ENCODE measurements at places on chromosomes 6 and 20.

GRCh38 chr6:27052731-27053082 is 194.8 kb upstream of the PRSS16 start:
- no peaks in the 10 kb centered on the region for H3K36me3 ChIP-seq
- DNase-seq: no peak
- no peak overlapping the region for H3K4me3 ChIP-seq
- H3K27me3 ChIP-seq: no peaks in the 10 kb centered on the region
- no peaks in the 10 kb centered on the region for H3K4me1 ChIP-seq

- no peak overlapping the region for H3K27ac ChIP-seq
- peak; percentile 66 for DNase-seq
- no peak overlapping the region for H3K4me3 ChIP-seq
- H3K36me3 ChIP-seq: no peaks in the 10 kb centered on the region
- no peaks in the 10 kb centered on the region for H3K27me3 ChIP-seq
Measured at GRCh38 chr6:143283887-143284645, 166.4 kb downstream of the ADAT2 start.

GRCh38 chr6:137780447-137781034 is 86.5 kb upstream of the TNFAIP3 start:
- no peak overlapping the region for H3K4me3 ChIP-seq
- no peaks in the 10 kb centered on the region for H3K27me3 ChIP-seq
- no peak overlapping the region for H3K27ac ChIP-seq
- DNase-seq: no peak
- no peaks in the 10 kb centered on the region for H3K36me3 ChIP-seq

- no peak for DNase-seq
- H3K4me3 ChIP-seq: no peak overlapping the region
- no peaks in the 10 kb centered on the region for H3K36me3 ChIP-seq
- H3K27ac ChIP-seq: no peak overlapping the region
Measured at GRCh38 chr6:51893366-51893765, 194.0 kb downstream of the PKHD1 start.

DNA sequence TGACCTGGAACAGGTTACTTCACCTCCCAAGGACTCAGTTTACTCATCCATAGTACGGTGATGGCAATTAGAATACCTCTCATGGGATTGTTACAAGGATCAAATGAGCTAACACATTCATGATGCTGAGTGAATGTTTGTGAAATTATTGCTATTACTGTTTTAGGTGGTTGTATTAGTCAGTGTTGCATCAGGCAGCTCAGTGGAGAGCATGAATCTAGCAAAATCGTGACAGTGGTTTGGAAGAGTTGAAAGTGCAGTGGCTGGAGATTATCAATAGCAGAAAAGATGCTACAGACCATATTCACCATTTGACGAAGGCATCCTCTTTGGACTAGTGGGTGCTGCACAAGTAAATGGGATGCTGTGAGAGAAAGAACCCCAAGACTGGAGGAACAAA is 50.4 kb upstream of the CTNNBL1 start:
- peak; percentile 45 for DNase-seq
- no peak overlapping the region for H3K4me3 ChIP-seq
- H3K27ac ChIP-seq: no peak overlapping the region
- H3K27me3 ChIP-seq: peaks cover 59% of the 10 kb centered on the region
- H3K4me1 ChIP-seq: no peaks in the 10 kb centered on the region

- no peak overlapping the region for H3K4me3 ChIP-seq
- no peaks in the 10 kb centered on the region for H3K36me3 ChIP-seq
- H3K27ac ChIP-seq: no peak overlapping the region
- no peaks in the 10 kb centered on the region for H3K27me3 ChIP-seq
Measured at GRCh38 chr6:15205321-15205720, 40.5 kb upstream of the JARID2 start.

- H3K27me3 ChIP-seq: no peaks in the 10 kb centered on the region
- no peak overlapping the region for H3K4me3 ChIP-seq
- no peaks in the 10 kb centered on the region for H3K4me1 ChIP-seq
- no peaks in the 10 kb centered on the region for H3K36me3 ChIP-seq
Measured at GRCh38 chr6:167762259-167762962, 64.3 kb upstream of the AFDN start.

- no peaks in the 10 kb centered on the region for H3K4me1 ChIP-seq
- no peaks in the 10 kb centered on the region for H3K27me3 ChIP-seq
- H3K36me3 ChIP-seq: no peaks in the 10 kb centered on the region
- H3K4me3 ChIP-seq: no peak overlapping the region
Measured at GRCh38 chr6:161833099-161833860, 559.4 kb upstream of the AGPAT4 start.

DNA sequence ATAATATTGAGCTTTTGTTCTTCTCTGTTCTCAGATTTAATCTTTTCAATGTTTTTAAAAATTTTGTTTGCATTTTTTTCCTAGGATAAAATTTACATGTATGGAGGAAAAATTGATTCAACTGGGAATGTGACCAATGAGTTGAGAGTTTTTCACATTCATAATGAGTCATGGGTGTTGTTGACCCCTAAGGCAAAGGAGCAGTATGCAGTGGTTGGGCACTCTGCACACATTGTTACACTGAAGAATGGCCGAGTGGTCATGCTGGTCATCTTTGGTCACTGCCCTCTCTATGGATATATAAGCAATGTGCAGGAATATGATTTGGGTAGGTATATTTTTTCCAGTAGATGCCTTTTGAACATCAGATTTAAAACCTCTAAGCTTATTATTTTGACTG is 89.8 kb downstream of the ATRN start:
- H3K4me3 ChIP-seq: no peak overlapping the region
- no peaks in the 10 kb centered on the region for H3K36me3 ChIP-seq
- peaks cover 17% of the 10 kb centered on the region for H3K4me1 ChIP-seq

DNA sequence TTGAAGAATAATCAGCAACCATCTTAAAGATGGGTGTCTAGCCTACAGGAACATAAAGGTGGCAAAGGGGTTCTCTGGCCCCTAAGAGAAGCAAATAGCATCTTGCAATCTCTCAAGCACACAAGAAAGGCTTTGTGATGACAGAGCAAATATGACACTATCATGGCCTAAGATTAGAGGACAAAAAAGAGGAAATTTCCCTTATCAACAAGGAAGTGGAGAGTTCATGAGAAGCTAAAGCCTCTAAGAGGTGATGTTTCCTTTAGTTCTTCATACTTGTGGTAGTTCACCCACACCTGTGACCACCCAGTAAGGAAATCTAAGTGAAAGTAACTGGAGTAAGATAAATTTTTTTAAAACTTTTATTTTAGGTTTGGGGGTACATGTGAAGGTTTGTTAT is 88.4 kb downstream of the OLIG3 start:
- no peak for DNase-seq
- no peak overlapping the region for H3K4me3 ChIP-seq
- no peaks in the 10 kb centered on the region for H3K4me1 ChIP-seq
- no peak overlapping the region for H3K27ac ChIP-seq
- no peaks in the 10 kb centered on the region for H3K36me3 ChIP-seq

DNA sequence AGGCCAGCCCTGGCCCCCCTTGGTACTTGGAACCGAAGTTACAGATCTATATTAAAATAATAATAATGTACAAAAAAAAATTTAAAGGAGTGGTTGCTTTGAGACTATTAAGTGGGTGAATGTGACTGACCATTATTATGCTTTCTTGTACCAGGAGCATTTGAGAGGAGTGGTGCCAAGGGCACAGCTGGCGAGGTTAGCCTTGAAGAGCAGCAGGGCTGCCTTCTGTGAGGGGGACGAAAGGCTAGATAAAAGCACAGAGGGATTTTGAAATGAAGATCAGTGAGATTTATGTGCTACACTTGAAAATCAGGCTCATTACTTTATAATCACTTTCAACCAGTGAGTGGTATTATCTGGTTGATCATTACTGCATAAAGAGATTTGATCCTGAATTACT is 48.6 kb downstream of the FIG4 start:
- no peaks in the 10 kb centered on the region for H3K27me3 ChIP-seq
- H3K4me3 ChIP-seq: no peak overlapping the region
- H3K4me1 ChIP-seq: peaks cover 26% of the 10 kb centered on the region
- H3K27ac ChIP-seq: no peak overlapping the region

GRCh38 chr20:24616258-24617079 is 147.0 kb downstream of the SYNDIG1 start:
- DNase-seq: no peak
- H3K36me3 ChIP-seq: no peaks in the 10 kb centered on the region
- peaks cover 13% of the 10 kb centered on the region for H3K27me3 ChIP-seq
- H3K27ac ChIP-seq: no peak overlapping the region
- no peaks in the 10 kb centered on the region for H3K4me1 ChIP-seq

DNA sequence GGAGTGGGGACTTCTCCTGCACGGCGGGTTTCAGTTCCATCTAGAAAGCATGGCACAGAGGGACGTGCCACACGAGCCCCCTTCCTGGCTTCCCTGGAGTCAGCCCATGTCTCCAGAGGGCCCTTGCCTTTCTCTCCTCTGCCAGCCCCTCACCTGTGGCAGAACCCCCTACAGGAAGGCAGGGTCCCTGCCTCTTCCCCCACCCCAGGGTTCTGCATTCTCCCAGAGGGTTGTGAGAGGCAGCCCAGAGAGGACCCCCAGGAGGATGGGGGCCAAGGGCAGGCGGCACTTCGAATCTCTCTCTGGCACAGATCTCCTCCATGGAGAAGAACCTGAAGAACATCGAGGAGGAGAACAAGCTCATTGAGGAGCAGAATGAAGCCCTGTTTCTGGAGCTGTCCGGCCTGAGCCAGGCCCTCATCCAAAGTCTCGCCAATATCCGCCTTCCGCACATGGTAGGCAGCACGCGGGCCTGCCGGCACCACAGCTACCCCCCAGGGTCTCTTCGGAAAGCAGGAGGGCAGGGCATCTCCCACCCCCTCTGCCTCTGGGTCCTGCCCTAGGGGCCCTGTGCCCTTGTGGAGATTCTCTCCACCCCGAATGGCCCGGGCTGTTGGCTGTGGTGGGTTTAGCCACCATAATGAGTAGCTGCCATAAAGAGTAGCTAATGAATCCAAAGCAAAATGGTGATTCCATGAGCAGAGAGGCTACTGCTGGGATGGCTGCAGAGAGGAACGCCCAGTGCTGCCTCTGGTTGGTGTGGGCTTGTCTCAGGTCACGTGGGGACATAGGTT is 15.9 kb upstream of the PCMTD2 start:
- no peaks in the 10 kb centered on the region for H3K4me1 ChIP-seq
- DNase-seq: no peak
- no peaks in the 10 kb centered on the region for H3K36me3 ChIP-seq
- no peak overlapping the region for H3K4me3 ChIP-seq

DNA sequence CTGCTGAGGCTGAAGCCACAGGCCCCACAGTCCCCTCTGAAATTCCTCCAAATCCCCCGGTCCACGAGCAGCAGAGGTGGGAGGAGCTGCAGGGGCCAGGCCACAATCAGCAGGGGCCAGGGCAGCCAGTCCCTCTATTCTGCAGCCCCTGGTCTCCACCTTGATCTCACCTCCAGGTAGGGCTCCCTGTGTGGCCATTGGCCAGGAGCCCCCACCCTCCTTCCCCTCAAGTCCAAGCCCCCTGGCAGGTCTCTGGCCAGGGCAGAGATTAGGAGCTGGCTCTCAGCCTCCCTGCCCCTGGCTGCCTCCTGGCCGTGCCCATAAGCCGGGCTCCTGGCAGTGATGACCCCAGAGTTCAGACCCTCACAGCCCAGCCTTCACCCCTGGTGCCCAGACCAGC is 34.7 kb downstream of the YTHDF1 start:
- H3K4me3 ChIP-seq: no peak overlapping the region
- no peak for DNase-seq
- H3K36me3 ChIP-seq: no peaks in the 10 kb centered on the region
- peaks cover 30% of the 10 kb centered on the region for H3K27me3 ChIP-seq
- H3K27ac ChIP-seq: no peak overlapping the region

Measured in GM23248 (cell line).